ENCODE measurements at places on chromosomes 6 and 20. TPM values are rescaled to one million over a fixed set of nuclear protein-coding genes. Genes with fewer than 3 reads are reported as not detected.

Gene UNC93A
- not detected for total RNA-seq

Gene RGS17
- total RNA-seq = 6.3 TPM

Gene MUC22
- 0.03 TPM for total RNA-seq

Gene LSM2
- total RNA-seq = 59.0 TPM

Gene CRISP2
- total RNA-seq = not detected

Gene FAM229B
- total RNA-seq = 11.1 TPM

Data from A549 treated with Hydrocortisone at 1 μM for 4 hours (cell line).